GOT3 (cell line): ENCODE measurements at places on chromosomes 2 and 18.

- no peak for DNase-seq
Observed at GRCh38 chr2:75432761-75433361, 127.9 kb downstream of the EVA1A start.

DNA sequence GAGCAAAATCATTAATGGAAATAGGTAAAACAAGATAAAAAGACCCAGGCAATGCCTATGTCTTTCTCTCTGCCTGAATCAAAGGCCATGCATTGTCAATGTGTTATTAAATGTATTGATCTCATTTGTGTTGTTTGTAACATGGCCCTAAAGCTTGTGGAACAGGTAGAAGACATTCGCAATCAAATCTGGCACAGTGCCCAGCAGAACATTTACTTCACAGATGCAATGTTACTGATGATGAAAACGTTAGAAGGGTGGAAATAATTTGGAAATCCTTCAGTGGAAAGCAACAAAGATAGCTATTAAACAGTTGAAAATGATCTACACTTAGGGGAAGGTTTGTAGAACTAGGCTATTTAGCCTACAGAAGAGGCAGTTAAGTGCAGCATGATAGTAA lies 368.2 kb downstream of the EPHA4 start:
- no peak for DNase-seq

GRCh38 chr18:70280007-70280925 lies 8.6 kb upstream of the SOCS6 start:
- DNase-seq: no peak

DNA sequence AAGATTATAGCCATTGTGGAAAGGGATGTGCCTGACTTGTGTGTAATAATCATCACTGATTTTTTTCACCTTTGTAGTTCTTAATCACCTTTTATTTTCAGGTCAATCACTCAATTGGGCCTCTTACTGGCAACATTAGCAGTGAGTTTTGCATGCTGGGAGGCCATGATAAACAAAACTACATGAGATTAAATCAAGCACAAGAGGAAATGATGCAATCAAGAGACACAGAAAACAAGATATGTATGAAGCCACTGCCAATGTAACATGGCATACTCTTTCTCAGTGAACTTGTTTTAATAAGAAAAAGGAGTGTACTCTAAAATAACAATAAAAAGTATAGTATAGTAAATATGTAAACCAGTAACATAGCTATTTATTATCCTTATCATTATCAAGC lies 69.9 kb upstream of the FSIP2 start:
- no peak for DNase-seq

- DNase-seq: no peak
Observed at GRCh38 chr2:104656571-104657163, 197.2 kb upstream of the POU3F3 start.

DNA sequence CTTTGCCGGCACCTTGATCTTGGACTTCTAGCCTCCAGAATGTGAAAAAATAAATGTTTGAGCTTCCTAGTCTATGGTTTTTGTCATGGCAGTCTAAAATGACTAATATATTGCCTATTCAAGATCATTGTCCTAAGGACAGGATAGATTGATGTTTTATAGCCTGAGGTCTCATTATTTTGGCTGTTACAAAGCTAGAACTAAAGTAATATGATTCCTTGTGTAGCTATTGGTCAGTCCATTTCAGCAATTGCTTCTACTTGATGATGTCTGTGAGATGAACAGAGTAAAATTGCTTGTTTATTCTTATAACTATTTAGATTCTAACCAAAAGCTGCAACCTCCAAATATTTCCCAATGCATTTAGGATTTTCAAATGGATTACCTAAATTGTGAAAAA lies 145.0 kb downstream of the HRH4 start:
- DNase-seq: no peak

DNA sequence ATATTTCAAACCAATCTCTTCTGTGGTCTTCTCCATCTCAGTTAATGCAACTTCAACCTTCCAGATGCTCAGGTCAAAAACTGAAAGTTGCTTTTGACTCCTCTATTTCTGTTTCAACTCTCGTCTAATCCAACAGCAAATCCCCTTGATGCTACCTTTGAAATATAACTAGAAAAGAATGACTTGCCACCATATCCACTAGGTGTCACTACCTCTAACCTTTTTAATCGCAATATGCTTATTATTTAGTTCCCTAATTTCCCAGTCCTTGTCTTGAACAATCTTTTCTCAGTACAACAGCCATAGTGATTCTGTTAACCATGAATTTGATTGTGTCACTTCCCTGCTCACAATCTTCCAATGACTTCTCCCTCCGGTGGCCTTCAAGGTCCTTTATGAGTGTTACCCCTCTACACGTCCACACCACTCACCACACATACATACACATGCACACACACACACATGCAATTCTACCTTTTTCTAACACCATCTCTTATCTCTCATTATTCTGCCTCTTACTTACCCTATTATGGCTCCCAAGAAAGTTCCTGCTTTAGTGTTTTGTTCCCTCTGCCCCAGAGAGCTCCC lies 245.5 kb upstream of the KCNJ3 start:
- no peak for DNase-seq
